ENCODE measurements at places on chromosomes 6 and 20.

GRCh38 chr6:123022975-123023374 is 26.9 kb downstream of the CLVS2 start:
- no peak for DNase-seq

- DNase-seq = no peak
Measured at GRCh38 chr6:162999575-163000285, 272.0 kb downstream of the PACRG start.

DNA sequence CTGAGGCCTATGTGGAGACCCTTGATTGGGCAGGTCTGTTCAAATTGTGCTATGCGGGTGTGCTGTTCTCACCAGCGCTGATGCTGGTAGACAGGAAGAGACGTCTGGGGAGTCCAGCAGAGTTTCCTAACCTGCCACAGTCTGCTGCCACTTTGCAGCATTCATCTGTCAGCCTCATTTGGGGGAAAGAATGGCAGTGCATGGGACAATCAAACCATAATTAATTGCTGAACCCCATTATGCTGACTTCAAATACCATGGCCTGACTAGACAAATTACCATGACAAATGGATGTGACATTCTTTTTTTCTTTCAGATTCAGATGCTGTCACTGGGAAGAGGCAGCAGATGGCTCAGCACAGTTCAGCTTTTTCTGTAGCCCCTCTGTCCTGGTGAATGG is 171.4 kb upstream of the SYNDIG1 start:
- DNase-seq = no peak

DNA sequence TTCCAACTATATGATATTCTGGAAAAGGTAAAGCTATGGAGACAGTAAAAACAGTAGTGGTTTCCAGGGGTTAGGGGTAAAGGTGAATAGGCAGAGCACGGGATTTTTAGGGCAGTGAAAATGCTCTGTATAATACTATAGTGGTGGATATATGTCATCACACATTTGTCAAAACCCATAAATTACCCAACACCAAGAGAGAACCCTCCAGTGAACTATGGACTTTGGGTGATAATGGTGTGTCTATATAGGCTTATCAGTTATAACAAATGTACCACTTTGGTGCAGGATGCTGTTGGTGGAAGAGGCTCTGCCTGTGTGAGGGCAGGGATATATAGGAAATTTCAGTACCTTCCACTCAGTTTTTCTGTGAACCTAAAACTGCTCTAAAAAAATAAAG is 149.9 kb downstream of the GPX5 start:
- DNase-seq = no peak

DNA sequence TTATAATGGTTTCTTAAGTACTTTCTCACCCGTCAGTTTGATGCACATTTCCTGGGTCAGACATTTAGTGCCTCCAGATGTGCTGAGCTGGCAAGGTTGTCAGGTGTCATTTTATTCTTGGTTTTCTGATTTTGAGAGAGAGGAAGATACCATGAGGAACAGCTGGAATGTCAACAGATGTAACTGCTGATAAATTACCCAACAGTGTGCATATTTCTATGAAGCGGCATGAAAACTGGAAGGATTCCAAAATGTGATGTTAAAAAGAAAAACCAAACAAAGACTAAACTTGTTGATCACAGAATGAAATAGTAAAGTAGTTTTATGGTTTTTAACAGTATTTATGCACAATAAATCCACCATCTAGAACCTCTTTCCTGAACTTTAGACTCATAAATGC is 447.3 kb downstream of the HDGFL1 start:
- no peak for DNase-seq

- DNase-seq = no peak
Measured at GRCh38 chr6:147678253-147678652, 169.8 kb downstream of the SAMD5 start.

DNA sequence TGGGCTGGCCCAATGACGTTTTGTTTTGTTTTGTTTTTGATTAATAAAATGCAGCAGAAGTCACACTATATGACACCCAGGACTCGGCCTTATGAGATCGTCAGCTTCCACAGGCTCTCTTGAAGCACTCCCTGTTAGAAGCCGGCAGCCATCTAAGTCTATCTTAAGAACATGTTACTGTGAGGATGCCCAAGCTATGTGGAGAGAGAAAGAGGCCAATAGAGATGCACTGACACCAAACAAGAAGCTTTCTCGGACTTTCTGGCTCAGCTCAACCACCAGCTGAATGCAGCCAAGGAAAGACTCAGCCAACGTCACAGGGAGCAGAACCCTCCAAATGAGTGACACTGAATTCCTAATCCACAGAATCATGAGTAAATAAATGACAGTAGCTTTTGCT is 14.0 kb downstream of the SGK1 start:
- DNase-seq = no peak

- DNase-seq = no peak
Measured at GRCh38 chr6:37668251-37668650, 29.4 kb downstream of the MDGA1 start.

GRCh38 chr6:34358389-34358905 is 34.0 kb downstream of the NUDT3 start:
- DNase-seq = no peak

DNA sequence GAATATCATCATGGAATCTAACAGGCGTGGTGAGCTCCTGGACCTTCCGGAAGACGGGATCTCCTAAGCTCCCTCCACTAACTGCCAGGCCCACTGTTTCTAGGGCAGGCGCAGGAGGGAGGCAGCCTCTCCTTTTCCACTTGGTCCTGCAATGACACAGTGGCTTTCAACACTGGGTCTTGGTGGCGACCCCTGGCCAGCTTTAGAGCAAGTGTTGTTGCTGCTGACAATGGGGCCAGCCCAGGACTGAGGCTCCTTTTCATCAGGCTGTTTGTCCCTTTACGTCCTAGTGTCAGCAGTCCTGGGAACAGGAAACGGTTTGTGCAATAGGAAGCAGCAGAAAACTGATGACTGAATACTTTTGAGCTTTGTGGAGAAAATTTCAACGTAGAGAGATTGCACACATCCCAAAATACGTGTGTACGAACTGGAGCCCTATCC is 9.7 kb upstream of the QKI start:
- DNase-seq = no peak

DNA sequence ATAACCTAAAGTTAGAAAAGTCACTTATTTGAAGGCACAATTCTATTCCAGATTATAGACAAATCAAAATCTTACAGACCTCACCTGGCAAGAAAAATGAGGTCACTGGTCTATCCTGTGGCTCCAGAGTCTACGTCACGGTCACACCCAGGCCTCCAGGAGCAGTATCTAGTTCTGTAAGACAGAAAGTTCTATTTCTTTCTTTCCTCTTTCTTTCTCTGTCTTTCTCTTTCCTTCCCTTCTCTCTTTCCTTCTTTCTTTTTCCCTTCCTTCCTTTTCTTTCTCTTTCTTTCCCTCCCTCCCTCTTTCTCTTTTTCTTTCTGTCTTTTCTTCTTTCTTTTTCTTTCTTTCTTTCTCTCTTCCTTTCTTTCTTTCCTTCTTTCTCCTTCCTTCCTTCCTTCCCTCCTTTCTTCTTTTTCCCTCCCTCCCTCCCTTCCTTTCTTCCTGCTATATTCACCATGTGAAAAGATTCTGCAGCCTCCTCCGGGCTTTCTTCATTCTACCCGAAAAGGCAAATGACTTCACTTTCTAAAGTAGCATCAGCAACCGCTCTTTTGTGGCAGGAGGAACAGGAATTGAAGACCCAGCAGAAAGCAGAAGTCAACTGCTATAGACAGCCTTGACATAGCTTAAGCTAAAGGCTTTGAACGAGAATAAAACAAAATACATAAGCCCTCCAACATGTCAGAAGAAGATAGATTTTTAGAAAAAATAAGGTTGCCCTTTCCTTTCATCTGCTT is 83.9 kb upstream of the SIRPG start:
- DNase-seq = no peak

GRCh38 chr6:4018924-4019236 is 60.1 kb downstream of the FAM217A start:
- no peak for DNase-seq

DNA sequence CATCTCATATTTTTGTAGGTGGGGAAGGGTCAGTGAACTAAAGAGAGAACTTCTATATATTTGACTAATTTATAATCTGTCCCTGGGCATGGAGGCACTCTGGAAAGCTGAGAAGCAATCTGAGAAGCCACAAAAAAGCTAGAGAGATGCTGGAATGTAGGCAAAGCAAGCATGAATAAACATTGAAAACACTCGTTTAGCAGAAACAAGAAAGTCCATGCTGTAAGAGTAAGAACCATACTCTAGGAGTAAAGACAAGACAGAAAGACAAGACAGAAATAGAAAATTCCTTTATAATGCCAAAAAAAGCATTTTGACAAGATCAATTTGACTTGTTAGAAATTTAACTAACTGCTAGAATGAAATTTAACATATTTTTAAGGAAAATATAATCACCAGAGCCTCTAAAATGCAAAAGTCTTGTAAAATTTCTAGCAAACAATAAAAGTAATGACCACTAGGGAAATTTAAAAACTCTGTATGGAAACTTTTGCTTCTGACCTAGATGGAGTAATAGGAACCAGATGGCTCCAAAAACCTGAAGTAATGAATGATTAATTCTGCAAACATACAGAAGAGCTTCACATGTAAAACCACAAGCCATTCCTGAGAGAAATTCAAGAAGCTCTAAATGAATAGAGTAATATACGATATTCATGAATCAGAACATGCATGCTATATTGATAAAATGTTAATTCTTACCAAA is 625.7 kb upstream of the PTCHD4 start:
- DNase-seq = no peak

DNA sequence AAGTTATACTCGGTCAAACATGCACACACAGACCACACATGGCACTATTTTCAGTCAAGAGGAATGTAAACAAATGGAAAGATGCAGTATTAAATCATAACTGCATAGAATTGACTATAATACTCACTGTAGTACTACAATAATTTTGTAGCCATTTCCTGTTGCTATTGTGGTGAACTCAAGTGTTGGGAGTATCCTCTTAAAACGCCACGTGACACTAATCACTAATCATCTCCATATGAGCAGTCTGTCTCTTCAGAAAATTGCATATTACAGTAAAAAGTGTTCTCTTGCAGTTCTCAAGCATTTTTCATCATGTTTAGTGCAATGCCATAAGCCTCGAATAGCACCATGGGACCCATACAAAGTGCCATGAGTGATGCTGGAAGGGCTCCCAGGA is 258.7 kb upstream of the ID4 start:
- no peak for DNase-seq

- DNase-seq = no peak
Measured at GRCh38 chr20:33249456-33249855, 13.7 kb downstream of the BPIFA1 start.

DNA sequence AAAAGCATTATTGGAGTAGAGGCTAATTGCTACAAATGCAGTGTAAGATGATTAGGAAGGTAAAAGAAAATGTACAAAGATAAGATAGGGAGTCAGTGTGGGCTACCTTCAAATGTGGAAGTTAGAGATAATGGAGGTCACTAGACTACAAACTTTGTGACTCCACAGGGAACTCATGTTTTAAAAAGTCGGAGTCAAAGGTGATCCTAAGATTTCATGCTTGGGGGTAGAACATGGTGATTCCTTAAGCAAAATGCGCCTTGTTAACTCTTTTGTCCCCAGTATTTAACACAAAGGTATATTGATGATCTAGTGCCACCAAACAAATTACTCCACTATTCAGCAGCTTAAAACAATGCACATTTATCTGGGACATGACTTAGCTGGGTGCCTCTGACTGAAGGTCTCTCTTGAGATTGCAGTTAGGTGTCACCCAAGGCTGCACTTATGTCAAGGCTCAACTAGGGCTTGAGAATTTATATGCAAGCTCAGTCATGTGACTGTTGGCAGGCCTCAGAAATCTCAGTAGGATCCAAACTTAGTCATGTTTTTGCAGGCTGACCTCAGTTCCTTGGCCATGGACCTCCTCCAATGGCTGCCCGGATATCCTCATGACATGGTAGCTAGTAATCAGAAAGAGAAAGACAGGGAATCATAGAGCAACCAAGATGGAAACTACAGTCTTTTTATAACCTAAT is 11.4 kb upstream of the SNX9 start:
- no peak for DNase-seq

- no peak for DNase-seq
Measured at GRCh38 chr6:99362678-99363268, 13.3 kb upstream of the FAXC start.

- DNase-seq = no peak
Measured at GRCh38 chr6:149995971-149996370, 29.4 kb downstream of the RAET1L start.

- DNase-seq = no peak
Measured at GRCh38 chr6:85449388-85449817, 480 bp upstream of the NT5E start.

DNA sequence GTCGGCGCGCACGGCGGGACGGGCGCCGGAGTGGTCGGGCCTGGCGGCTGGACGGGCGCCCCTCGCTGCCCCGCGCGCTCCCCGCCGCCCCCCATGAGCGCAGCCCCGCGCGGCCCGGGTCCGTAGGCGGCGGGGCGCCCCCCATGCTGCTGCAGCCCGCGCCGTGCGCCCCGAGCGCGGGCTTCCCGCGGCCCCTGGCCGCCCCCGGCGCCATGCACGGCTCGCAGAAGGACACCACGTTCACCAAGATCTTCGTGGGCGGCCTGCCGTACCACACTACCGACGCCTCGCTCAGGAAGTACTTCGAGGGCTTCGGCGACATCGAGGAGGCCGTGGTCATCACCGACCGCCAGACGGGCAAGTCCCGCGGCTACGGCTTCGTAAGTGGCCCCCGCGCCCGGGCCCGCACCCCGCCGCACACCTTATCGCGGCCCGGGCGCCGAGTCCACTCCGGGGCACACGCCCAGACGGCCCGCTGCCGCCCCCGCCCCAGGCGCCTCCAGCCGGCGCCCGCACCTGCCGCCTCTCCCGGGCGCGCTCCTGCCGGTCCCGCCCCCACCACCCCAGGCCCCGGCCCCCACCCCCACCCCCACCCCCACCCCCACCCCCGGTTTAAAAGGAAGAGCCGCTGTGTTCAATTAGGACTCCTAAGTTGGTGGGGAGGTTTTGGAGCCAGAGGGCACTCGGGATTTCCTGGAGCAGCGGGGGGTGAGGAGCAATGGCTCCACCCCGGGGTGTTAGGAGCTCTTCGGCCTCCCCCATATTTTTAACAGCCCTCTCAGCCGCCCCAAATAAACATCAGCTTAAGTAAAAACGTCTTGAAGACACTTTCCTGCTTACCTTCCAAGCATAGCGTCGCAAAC is 474 bp downstream of the RBM38 start:
- no peak for DNase-seq

GRCh38 chr20:14721926-14722452 is 384.6 kb upstream of the FLRT3 start:
- DNase-seq = no peak

Measured in activated CD8-positive, alpha-beta memory T cell treated with anti-CD3 and anti-CD28 coated beads for 1 hour (primary cell).